Testis (tissue), 5 donors: ENCODE measurements at places on chromosomes 11 and 22. TPM values are rescaled to one million over a fixed set of nuclear protein-coding genes. Genes with fewer than 3 reads are reported as not detected.

GRCh38 chr11:94550513-94550912, 6.8 kb downstream of the FUT4 start:
- DNase-seq: no peak

DNA sequence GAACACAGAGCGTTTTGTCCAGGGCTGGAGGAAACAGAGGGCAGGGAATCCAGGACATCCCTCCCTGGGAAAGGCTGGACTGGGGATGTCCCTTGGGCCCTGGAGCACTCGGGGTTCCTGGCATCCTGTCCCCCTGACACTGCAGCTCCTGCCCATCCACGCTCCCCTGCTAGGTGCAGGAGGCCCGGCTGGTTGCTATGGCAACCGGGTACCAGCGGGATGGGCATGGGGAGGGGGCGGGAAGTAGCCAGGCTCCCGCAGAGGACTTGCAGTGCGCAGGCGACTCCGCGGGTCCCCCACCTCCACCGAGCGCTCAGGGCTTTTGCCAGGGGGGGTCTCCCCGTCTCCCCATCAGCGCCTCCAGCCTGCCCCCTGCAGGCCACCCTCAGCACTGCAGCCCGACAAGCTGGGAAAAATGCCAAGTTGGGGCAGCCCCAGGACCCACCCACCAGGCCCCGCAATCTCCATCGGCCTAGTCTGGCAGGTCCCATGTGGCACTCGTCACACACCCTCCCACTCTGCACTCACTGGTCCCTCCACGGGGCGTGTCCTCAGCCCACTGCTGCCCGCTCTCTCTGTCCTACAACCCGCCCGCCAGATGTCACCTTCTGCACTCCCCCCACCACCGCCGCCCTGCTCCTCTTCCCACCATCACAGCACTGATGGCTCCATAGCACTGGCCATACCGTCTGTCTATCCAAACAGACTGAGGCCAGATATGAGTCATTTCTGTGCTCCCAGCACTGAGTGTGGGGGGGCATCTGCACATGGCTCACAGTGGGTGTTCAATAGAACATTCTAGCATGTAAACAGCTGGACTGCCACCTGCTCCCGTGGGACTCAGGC, 31.5 kb downstream of the KIAA0930 start:
- no peak for DNase-seq

DNA sequence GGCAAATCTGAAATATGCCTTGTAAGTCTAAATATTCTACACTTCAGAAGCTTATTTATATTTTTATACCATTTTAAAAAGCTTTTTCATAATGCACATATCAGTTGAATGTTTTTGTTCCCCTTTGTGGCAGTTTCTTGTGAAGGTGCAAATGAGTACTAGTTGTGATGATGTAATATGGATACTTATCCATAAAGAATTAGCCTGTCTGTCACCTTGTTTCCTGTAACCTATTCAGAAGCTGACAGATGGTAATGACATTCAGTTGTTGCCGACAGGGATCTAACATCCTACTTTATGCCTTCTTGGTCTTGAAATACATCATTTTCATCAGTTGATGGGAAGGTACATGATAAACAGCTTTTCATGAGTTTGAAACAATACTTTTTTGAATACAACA, 2.9 kb downstream of the QSER1 start:
- no peak for DNase-seq

CHRM1 gene
- 0.06 TPM for total RNA-seq

- no peak for DNase-seq
Observed at GRCh38 chr22:47148956-47149728, 386.7 kb downstream of the TBC1D22A start.

DNA sequence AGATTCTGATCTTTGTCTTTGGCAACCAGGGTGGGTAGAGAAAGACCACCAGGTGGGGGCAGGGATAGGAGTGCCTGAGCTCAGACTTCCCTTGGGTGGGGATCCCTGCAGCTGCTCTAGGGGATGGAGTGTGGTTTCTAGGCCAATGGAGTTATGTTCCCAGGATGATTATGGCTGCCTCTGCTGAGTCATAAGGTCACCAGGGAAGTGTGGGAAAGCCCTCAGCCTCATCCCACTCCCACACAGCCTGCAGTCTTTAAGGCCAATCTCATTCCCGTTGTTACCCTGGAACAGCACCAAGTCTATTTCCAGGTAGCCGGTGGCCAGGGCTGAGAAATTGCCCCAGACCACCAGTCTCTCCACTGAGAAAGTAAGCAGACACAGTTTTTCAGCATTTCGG, 2269.3 kb upstream of the RAG2 start:
- no peak for DNase-seq

GRCh38 chr11:104582431-104582830, 315.8 kb downstream of the CASP12 start:
- DNase-seq: no peak

GRCh38 chr11:119982517-119983239, 155.2 kb downstream of the TRIM29 start:
- no peak for DNase-seq

OR2AG2 gene
- 2.8 TPM for total RNA-seq

DNA sequence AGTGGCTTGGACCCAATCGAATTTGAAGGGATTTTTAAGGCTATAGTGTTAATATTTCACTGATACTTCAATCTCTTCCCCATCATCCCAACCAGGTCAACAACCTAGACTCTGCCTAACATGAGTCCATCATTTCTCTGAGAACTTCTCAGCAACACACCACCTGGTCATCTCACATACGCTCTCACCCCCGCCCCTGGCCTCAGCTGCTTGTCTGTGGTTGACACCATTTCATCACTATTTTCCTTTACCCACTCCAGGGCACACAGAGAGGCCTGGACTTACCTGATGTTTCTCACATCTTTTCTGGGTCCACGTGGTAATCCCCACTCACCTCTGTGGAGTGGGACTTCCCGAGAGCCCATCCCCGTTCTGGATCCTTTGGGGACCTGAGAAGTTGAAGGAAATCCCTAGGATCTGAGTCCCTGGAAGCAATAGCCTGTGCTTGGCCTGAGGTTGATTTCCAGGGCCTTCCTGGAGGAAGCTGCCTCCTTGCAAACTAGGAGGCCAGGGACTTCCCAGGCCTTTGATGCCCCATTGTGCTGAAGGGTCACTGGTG, 3.2 kb downstream of the P2RX3 start:
- DNase-seq: no peak

DNA sequence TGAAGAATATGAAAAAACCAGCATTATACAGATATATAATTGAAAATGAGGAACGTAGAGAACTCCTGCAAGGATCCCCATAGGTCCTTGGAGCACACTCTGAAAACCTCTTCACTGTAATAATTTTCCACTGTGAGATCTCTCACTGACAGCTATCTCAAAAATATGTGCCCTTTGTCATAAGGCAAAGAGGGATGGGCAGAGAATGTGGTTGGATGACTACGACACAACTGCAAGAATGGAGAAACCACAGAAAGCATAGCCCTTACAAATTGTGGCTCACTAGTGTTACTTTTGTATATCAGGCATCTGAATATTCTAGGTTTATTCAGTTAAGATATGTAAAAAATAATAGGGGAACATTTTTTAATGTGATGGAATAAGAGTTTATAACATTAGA, 7.9 kb upstream of the CTSC start:
- DNase-seq: no peak

MYOD1 gene
- 1.6 TPM for total RNA-seq

DNA sequence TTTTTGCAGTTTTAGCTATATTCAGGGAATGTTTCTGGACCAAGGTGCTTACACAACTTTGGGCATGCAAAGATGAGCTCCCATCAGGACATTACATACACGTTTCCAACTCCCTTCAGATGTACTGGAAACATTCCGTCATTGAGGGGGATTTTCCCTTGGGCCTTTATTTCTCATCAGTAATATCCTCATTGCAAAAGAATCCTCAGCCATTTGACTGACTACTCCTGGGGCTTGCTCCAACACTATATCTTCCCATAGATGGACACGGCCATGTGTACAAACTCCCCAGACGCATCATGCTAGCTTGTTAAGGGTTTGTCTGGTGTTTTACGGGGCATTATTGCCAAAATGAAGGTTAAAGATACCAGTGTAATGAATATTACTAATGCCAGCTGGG, 59.3 kb upstream of the NUP160 start:
- DNase-seq: no peak

CRYBB3 gene
- not detected for total RNA-seq
